ENCODE measurements at places on chromosomes 3 and 15. TPM values are rescaled to one million over a fixed set of nuclear protein-coding genes. Genes with fewer than 3 reads are reported as not detected.

Gene SSUH2
- total RNA-seq, result 0.29 TPM

Gene PLIN1
- total RNA-seq, result 6.8 TPM

Gene LHFPL4
- 0.66 TPM for total RNA-seq

Gene PARP15
- total RNA-seq, result 0.16 TPM

Gene CAPN3
- total RNA-seq, result 2.3 TPM

GRCh38 chr3:55682461-55682860 is 195.4 kb upstream of the WNT5A start:
- DNase-seq, result no peak

DNA sequence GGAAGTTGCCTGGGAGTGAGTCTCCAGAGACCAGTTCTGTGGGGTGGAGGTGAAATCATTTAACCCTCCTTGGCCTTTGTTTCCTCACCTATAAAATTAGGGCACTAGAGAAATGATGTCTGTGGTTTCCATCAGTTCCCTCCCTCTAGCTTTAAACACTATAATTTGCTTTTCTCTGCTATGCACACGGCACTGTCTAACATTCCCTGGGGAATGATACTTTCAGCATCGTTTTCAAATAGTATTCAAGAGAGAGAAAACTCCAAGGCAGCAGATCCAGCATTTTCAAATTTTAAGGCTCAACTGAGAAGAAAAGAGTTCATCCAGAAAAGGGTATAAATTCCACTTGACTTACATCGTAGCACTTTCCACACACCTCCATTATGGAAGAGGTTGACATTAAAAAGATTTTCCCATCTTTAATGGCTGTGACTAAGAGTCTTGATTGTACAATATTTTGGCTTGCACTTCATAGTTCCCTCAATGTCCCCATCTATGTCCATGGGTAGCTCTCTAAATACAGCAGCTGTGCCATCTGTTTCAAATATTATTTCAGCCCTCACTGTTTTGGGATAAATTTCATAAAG is 137.7 kb upstream of the ZPLD1 start:
- no peak for DNase-seq

DNA sequence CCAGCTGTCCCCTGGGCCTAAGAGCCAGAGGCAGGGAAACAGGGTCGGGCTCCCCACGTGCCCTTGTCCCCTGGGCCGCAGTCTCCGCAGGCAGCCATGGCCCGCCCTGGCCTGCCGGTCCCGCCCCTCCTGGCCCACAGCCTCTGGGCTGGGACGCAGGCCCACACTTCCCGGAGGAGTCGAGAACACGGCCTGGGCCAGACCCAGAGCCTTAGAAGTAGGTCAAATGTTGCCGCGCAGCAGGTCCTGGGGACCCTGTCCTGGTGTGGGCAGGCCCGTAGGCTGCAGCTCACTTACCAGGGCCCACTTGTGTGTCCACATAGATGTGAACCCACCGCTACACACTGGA is 4.3 kb upstream of the MYL3 start:
- peak; percentile 75 for DNase-seq

GRCh38 chr15:79635149-79635771 is 203.1 kb downstream of the MINAR1 start:
- no peak for DNase-seq

- DNase-seq, result no peak
Measured at GRCh38 chr15:42270996-42271395, 2.0 kb upstream of the GANC start.

DNA sequence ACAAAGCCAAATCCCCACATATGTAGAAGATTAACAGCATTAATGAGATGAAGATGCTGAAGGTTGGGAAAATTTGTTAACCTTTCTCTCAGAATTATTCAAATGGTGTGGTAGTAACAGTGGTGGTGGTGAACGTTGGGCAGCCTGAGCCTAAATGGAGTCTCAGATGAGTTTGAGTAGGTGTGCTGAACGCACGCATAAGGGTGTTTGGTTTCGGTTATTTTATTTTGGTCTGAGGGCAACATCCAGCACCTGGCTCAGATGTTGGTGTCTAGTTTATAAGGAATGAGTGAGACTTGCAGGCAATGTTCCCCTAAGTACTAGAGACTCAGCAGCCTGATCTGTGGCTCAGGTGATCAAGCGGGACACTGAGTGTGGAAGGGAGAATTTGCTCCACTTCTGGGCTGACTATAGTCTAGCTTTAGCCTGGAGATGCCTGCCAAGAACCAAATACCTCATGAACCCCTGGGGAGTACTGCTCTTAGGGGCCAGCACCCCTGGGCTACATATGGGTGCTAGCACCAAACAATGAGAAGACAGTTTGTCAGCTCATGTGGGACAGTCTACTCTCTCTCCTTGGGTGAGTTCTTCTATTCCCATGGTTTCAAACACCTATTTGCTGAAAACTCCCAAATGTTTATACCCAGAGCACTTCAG is 39.5 kb upstream of the ATP2C1 start:
- no peak for DNase-seq

DNA sequence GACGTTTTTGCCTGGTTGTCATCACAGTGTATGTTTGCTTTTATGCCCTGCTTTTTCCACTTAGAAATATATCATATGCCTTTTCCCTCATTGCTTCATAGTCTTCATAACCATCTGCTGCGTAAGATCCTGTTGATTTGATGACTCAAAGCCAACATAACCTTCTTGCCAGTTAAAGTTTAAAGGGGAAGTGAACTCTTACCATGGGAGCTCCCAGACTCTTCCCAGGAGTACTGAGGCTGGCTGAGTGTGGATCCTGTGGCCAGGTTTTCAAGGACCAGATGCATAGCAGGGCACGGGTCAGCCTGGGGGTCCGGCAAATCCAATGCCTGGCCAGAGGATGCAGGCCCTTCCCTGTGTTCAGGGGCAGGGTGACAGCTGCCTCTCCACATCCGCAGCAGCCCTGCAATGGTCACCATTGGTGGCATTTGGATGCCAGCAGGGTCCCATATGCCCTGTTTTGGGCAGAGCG is 42.0 kb upstream of the SACM1L start:
- no peak for DNase-seq

DNA sequence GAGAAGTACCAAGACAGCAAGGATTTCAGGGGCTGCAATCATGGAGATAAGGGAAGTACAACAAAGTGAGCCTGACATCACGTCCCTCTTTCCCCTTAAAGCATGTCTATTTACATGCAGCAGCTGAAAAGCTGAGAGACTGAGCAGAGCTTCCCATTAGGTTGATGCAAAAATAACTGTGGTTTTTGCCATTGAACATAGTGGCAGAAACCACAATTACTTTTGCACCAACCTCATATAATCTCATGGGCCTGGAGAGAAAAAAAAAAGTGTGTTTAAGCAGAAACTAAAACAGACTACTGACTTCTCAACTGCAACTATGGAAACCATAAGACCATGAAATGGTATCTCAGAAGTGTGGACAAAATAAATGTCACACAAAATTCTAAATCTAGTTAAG is 48.3 kb downstream of the CCDC12 start:
- DNase-seq, result no peak

- DNase-seq, result peak; percentile 85
Measured at GRCh38 chr3:139329364-139329850, 14.4 kb upstream of the MRPS22 start.

DNA sequence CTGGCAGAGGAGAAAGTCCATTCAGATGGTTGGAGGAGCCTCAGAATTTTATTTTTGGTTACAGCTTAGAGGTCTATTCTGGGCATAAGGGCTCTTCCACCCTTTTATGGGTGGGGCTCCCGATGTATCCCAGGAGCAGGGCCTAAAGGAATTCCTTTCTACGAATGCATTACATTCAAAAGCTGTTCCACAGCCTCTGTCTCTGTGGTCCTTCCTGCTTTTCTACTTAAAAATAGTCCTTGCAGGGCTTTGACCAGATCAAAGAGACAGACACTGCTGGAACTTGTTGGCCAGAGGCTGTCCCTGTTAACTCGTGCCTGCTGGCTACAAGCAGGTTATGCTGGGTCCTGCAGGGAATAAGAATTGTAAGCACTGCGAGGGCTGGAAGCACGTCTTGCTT is 14.4 kb upstream of the NOX5 start:
- DNase-seq, result no peak
